ENCODE measurements at places on chromosomes 7 and 10. TPM values are rescaled to one million over a fixed set of nuclear protein-coding genes. Genes with fewer than 3 reads are reported as not detected.

The TUBAL3 gene
- 0.66 TPM for total RNA-seq

The GRM3 gene
- not detected for total RNA-seq

- no peak for DNase-seq
Observed at GRCh38 chr7:9200626-9201025, 767.2 kb downstream of the NXPH1 start.

The TMEM270 gene
- total RNA-seq: not detected

The SLC26A4 gene
- 0.42 TPM for total RNA-seq

DNA sequence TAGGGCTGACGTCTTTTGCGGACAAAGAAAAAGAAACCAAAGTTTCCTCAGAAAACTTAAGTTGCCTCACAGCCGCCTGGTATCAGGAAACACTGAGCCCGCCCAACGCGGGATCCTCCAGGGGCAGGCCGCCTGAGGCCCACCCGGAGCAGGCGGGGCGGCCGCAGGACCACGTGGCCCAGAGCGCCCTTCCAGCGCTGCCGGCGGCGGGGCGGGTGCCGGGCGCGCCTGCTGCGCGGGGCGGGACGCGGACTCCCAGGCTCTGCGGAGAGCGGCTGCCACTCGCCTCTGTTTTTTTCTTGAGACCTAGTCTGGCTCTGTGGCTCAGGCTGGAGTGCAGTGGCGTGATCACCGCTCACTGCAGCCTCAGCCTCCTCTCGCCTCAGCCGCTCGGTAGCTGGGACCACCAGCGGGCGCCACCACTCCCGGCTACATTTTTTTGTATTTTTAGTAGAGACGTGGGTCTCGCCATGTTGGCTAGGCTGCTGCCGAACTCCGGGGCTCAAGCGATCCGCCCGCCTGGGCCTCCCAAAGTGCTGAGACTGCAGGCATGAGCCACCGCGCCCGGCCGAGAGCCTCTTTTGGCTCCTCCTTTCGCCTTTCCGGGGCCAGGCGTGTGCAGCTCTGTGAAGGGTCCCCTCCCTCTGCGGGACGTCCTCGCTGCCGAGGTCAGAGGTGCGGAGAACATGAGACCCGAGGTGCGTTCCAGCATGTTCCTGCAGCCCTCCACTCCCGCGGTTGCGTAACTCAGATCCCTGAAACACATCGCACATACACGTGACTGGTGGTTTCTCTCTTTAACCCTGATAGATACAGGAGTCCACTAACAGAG is 11.6 kb upstream of the HNRNPF start:
- DNase-seq: peak; percentile 96

The SP8 gene
- total RNA-seq: not detected

The HMX2 gene
- not detected for total RNA-seq

The PALD1 gene
- total RNA-seq: 10.4 TPM

The TAS2R41 gene
- total RNA-seq: not detected

DNA sequence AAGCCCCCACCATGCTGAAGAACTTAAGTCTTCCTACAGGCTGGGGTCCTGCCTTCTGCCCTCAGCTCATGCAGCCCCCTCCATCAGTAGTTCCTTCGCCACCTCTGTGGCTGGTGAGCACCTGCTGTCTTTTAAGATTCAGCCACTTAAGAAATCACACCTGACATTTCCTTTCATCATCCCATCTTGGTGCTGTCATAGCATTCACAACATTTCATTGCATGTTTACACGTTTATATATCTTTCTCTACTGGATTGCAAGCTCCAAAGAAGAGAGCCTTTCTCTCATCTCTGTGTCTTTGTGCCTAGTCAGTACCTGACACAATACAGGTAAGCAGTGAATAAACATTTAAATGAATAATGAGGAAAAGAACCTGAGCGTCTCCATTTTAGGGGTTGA is 38.3 kb downstream of the SND1 start:
- no peak for DNase-seq

The ABCC2 gene
- total RNA-seq: 0.33 TPM

DNA sequence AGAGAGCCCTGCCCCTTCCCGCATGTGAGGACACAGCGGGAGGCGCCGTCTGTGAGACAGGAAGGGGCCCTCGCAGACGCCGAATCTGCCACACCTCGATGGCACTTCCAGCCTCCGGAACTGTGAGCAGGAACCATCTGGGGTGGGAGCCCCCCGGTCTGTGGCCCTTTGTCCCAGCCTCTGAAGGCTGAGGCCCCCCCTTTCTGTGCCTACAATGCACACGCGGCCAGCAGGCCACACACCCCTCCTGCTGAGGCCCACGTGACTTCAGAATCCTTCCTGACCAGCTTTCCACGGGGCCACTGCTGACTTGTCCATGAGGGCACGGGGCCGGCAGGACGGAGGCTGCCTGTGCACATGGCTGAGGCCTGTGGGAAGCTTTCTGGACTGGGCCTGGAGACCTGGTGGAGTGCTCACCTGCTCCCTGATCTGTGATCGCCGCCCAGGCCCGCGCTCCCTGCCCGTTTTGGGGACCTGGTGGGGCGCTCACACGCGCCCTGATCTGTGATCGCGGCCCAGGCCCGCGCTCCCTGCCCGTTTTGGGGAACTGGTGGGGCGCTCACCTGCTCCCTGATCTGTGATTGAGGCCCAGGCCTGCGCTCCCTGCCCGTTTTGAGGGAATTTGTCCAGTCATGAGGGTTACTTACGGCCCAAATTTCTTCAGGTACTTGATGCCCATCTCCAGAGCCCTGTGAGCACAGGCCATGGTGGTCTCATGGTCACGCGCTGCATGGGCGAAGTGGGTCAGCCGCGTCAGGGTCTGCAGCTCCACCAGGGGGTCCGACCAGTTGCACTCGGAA is 34.3 kb downstream of the CFAP46 start:
- no peak for DNase-seq

DNA sequence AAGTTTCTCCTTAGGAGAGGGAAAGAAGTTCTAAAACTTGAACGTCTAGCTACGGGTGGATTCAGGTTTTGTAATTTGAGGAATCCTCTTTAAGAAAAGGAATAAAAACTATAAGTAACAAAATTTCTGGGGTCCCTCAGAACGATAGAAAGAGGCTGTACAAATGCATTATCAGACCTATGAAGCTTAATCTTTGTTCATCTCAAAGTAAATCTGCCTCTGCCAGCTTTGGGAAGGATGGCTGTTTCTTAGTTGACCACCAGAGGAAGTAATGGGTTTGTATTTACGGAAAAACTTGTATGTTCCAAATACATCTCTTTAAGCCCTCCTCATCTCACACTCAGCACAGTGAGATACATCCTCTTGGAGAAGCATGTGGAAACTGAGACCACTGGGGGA is 864 bp downstream of the PSTK start:
- DNase-seq: no peak

DNA sequence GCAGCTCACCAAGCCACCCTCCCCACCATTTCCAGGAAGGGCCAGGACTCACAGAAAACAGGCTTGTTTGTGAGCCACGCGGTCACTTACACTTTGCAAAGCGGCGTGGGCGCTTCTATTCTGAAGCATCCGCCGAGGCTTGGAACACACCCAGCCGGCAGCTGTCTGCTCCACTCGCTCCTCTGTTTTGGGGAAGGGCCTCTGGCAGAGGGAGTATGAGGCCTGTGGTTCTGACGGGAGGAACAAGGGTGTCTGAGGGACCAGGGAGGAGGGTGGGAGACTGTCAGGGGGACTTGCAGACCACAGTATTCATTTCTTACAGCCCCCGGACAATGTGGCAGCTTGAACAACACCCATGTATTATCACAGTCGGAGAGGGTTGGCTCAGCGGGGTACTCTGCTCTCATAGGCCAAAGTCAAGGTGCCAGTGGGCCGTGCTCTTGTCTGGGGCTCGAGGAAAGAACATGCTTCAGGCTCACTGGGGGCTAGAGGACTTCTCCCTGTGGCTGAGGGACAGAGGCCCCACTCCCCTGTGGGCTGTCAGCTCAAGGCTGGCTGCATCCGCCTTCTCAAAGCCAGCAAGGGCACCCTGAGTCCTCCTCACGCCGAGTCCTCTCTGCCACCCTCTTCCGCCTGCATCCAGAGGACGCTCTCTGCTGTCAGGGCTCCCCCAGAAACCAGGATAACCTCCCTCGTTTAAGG is 60.4 kb upstream of the FAM20C start:
- no peak for DNase-seq

The PDZD7 gene
- total RNA-seq: 0.33 TPM

GRCh38 chr10:7533657-7534479 is 123.0 kb upstream of the SFMBT2 start:
- DNase-seq: no peak

The NODAL gene
- total RNA-seq: not detected

The ENKUR gene
- not detected for total RNA-seq

DNA sequence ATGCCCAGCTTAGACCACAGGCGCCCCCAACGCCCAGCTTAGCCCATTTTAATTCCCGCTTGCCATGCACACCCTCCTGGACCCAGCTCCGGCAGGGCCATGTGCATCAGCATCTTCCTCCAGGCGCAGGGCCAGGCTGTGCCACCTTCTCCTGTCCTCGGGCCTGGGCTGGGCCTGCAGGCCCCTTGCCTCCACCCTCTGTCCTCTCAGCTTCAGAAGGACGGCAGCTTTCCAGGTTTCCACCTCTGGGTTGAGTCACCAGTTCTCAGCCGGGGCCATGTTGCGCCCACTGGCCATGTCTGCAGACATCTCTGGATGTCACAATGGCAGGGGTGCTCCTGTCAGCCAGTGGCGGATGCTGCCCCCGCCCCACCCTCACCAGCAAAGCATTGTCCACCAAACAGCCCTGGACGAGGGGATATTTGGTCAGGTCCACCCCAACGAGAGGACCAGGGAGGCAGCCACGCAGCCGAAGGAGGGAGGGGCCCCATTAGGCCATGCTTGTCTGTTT is 59.1 kb upstream of the NKX6-2 start:
- no peak for DNase-seq

DNA sequence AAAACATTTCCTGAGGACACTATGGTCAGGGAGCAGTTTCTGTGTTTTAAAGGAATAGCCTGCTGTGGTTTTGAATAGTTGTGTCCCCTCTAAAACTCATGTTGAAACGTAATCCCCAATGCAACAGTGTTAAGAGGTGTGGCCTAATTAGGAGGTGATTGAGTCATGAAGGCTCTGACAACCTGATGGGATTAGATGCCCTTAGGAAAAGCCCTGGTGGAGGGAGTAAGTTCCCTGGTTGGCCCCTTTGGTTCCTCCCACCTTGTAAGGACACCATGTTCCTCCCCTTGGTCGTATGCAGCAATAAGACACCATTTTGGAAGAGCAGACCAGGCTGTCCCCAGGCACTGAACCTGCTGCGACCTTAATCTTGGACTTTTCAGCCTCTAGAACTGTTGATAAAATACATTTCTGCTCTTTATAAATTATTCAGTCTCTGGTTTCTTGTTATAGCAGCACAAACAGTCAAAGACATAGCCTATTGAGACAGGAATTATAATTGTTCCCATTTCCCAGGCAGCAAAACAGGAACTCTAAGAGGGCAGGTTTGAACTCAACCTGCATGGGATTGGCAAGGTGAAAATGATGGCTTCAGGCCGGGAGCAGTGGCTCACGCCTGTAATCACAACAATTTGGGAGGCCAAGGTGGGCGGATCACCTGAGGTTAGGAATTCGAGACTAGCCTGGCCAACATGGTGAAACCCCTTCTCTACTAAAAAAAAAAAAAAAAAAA is 20.5 kb upstream of the TNS3 start:
- no peak for DNase-seq

DNA sequence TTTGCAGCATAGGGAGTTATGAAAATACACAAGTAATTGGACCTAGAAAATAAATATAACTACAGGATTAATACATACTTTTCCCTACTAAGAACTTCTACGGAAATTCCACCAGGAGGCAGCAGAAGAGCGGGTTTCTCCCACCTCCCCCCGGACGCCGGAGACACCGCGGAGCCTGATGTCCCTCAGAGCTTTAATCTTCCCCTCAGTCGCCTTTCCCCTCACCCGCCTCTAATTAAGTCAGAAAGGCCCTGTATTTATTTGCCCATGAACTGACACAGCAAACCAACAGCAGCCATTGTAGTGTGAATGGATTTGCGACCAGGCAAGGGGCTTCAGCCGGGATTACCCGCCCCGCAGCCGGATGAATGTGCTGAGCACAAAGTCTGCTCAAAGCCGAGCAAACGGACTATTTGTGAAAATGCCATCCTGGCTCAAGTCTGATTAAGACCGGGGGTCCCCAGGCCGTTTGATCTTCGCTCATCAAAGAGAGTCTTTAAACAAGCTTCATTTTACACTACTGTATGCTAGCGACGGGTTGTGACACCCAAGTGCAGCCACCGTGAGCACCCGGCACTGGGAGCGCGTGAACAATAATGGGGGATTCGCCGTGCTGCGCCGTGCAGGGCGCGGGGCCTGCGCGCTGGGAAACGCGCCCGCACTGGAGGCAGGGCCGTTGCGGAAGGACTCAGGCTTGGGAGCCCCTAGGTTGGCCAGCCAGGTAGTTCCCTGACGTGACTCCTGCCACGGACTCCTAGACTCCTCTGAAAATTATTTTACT is 5.6 kb upstream of the DKK1 start:
- no peak for DNase-seq

DNA sequence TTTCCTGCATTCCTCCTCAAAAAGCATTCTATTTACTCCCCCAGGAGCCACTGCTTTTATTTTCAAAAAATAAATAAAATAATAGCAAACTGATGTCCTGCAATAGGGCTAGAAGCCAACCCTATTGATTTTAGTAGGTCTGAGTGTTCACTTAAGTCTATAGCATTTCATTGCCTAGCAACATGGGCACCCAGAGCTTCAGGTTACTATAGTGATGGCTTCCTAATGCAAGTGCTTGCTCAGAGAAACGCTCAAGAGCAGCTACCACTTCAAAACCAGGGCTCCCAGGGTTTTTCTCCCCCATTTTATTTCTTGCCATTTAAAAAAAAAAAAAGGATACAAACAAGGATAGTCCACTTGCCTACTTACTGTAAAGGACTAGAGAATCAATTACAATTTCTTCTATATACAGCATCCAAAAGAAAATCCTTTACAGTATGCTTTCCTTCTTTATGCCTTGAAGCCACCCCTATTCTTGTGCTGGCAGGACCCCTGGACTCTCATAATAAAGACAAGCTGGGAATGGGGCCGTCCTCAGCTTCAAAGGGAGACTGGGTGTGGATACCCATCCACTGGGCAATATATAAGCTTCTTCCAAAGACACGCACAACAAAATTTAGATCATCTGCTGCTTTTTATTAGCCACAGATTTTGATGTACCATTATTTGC is 133.3 kb downstream of the VPS41 start:
- DNase-seq: no peak

- no peak for DNase-seq
Observed at GRCh38 chr10:34341473-34341872, 473.6 kb downstream of the PARD3 start.

The IL2RA gene
- 17.4 TPM for total RNA-seq

- no peak for DNase-seq
Observed at GRCh38 chr7:112571852-112572607, 91.2 kb downstream of the LSMEM1 start.

DNA sequence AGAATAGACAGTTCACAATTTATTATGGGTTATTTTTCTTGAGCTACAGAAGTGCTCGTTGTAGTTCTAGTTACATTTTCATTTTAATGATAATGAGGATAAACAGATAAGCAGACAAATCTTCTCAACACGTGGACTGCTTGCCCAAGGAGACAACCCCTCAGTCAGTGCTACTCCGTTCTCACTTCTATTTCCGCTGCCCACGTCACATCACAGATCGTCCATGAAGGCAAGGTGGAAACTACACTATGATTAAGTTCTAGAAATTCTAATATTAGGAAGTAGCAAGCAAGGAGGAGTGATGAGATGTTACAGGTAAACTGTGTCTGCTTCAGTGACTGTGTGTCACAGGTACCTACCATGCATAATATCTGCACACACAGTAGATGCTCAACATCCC is 210.5 kb downstream of the CHCHD3 start:
- no peak for DNase-seq

The NCF1 gene
- total RNA-seq: 4.5 TPM

The C7orf33 gene
- not detected for total RNA-seq
